CD4-positive, alpha-beta memory T cell (primary cell): ENCODE measurements at places on chromosomes 2 and 18.

DNA sequence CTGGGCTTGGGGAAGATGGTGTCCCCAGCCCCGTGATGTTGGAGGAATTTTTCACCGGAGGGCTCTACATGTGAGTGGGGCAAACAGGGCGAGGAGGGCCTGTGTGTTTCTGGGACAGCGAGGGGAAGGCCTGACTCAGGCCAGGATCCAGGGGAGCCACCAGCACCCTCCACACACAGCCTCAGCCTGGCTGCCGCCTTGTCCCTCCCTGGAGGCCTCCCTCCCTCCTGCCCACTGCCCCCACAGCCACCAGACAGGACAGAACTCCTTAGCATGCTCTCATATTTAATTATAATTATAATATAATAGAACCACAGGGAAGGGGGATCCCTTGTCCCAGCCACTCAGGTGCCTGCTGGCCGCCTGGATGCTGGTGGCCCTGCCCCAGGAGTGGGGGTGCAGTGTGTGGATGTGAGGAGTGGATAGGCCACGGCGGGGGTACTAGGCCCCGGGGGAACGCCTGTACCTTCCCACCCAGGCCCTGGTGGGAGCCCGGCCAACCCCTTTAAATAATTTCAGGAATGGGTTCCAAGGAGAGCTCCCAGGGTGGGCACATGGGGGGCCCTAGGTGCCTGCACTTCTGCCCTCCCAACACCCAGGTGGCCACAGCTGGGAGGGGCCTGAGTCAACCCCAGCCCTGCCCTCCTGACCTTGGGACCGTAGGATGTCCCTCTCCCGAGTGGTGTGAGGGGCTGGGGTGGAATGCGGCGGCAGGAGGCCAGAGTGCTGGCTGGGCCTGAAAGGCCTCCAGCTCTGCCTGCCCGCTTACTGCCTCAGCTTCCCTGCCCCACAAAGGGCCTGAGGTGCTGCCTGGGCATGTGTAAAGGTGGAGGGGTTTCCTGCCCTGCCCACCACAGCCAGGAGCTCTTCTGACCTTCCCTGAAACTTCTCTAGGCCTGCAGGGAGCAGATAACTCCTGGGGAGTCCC lies 8.8 kb downstream of the PDCD1 start:
- no peak for DNase-seq

- DNase-seq, result no peak
These were observed 211.0 kb downstream of the KCNE4 start for GRCh38 chr2:223262946-223263345.

GRCh38 chr2:46181789-46182530 lies 115.2 kb upstream of the EPAS1 start:
- DNase-seq, result no peak

GRCh38 chr18:34049511-34049910 lies 175.2 kb downstream of the NOL4 start:
- DNase-seq, result no peak

DNA sequence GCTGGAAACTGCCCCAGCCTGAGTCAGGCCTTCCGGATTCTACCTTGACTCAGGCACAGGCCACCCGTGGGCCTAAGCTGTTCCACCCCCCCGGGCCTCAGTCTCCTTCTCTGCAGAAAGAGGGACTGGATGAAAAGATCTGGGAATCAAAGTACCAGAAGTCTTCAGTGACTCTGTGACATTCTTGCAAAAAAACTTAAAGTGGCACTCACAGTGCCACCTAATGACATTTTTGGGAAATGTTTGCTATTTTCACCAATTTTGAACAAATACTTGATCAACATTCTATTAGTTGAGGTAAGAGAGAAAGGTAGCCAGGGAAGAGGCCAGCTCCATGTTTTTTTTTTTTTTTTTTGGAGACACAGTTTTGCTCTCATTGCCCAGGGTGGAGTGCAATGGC lies 48.3 kb upstream of the ACAA2 start:
- DNase-seq, result peak; percentile 15

DNA sequence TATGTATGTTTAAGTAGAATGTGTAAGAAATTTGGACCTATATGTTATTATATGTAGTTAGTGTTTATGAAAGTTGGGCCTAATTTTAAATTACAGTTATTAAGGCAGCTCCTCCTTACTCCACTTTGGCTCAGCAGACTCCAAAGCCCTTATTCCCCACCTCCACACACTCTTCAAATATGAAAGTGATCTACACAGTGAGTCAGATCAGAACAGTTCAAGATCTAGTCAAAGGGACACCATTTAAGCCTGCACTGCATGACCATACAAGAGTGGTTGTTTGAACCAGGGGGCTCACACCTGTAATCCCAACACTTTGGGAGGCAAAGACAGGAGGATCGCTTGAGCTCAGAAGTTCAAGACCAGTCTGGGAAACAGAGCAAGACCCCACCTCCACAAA lies 21.2 kb upstream of the PMAIP1 start:
- no peak for DNase-seq

GRCh38 chr2:224098481-224099230 lies 59.6 kb upstream of the SERPINE2 start:
- DNase-seq, result no peak

DNA sequence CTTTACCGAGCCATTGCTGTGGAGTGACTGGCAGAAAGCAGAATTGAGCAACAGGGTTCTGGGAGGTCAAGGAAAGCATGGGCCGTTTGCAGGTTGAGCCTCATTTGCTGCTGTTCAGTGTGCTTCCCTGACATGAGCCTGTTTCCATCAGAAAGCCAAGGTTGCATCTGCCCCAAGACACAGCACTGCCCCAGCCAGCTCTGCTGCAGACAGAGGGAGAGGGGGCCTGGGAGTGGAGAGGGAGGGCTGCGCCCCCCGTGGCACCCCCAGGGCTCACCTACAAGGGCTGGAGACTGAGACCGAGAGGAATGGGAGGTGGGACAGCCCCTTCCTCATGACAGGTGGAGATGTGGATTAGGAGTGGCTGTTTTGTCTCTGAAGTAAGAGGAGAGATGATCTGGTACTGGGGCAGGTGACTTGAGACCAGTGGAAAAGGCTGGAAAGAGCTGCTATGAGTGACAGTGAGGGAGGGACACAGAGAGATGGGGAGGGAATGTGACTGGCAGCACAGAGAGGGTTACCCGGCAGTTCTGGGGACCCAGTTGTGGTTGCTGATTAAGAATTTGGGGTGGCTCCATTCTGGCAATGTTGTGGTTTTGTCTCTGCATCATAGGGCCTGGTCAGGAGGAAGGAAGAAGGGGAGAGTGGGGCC lies 218.0 kb downstream of the DYSF start:
- no peak for DNase-seq

- no peak for DNase-seq
These were observed 16.7 kb downstream of the DDX1 start for GRCh38 chr2:15608392-15608761.
